Breast epithelium (tissue), 4 donors: ENCODE measurements at places on chromosomes 6 and 20.

DNA sequence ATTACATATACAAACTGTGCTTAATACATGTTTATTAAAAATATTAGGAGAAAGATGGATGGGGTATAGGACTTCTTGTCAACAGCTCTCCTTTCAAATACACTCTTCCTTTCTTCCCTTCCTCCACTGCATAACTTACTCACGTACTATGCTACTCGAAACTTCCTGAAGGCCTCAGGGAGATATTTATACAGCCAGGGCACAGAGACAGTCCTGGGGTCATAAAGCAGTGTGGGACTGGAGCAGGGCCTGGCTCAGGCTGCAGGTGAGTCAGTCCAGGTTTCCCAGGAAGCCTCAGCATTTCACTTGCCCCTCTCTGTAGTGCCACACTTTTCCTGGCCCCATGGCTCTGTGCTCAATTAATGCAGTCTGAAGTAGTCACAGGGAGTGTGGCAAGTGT is 157.0 kb downstream of the UBE3D start:
- no peak for DNase-seq

- no peak for DNase-seq
Measured at GRCh38 chr6:83636800-83637199, 72.1 kb downstream of the SNAP91 start.

GRCh38 chr6:106939208-106939607 is 35.3 kb downstream of the CD24 start:
- DNase-seq: no peak

GRCh38 chr20:46638898-46639274 is 12.4 kb downstream of the SLC13A3 start:
- DNase-seq: no peak

GRCh38 chr6:108157981-108158525 is 7.8 kb upstream of the NR2E1 start:
- DNase-seq: no peak

DNA sequence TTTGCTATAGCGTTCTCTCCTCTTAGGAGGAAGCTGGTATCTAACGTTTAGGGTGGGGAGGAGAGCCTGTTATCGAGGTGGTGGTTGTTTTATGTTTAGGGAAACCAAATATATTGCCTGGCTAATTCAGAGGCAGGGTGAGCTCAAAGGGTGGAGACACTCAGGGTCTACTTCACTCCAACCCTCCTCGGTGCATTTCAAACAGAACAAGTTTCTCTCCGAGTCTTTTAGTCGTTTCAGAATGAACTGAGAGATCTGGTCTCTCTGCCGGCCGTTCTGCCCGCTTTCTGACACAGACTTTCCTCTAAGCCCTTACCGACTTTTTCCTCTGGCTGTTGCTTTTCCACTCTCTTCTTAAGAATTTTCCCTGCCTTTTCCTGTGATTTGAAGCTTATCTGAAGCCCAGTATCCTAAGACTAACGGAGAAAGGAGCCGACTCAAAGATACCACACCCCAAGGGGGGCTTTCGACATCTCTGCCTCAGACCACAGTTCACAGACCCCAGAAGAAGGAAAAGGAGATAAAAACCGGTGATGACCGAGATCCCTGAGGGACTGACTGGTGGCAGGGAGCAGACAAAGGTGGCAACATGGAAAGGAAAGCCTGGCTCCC is 865 bp downstream of the STK38 start:
- no peak for DNase-seq

- DNase-seq: no peak
Measured at GRCh38 chr6:9554806-9555205, 860.1 kb downstream of the TFAP2A start.

DNA sequence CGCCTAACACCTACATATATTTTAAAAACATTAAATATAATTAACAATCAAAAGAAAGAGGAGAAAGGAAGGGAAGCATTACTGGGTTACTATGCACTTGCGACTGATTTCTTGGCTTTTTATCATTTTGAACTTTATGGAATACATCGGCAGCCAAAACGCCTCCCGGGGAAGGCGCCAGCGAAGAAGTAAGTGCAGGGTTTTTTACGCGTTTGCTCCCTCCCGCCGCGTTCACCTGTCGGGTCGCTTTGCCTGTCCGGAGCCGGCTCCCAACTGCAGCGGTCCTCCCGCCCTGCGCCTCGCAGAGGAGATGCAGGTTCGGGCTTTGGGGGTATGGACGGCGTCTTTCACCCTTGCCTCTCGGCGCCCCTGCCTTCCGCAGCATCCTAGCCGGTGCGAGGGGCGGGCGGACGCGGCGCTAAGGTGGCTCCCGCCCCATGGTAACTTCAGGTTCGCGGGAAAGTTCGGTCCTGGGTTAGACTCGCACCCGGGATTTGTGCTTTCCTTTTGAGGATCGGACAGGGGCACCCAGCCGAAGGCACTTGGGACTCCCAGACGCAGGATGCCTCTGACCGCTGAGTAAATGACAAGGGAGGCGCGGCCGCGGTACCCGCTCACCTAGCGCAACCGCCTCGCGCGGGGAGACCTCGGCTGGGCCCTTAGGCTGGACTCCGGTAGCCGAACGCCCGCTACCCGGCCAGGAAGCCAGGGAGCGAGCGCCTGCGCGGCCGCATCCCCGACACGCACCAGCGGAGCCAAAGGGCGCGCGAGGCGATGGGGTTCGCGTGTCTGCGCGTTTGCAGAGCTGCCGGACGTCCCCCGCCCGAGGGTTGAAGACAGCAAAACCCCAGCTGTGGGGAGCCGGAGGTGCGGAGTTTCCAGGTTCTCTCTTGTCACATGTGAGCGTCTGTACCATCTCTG is 891 bp downstream of the RSPO3 start:
- peak; percentile 50 for DNase-seq

DNA sequence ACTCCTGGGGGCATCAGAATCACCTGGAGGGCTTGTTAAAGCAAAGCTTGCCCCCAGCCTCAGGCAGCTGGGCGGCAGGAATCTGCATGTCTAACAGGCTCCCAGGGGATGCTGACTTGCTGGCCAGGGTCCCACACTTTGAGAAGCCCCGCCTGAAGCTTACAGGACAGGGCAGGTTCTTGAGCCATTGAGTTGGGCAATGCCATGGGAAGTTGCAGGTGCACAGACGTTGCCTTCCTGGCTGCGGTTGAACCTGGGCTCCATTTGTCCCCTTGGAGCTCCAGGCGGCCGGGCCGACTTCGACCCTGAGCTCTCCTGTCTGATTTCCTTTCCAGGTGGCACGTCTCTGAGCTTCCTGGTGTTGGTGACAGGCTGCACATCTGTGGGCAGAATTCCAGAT is 46.8 kb downstream of the SYNJ2 start:
- DNase-seq: no peak

GRCh38 chr20:63500151-63500901 is 1.4 kb upstream of the EEF1A2 start:
- DNase-seq: no peak

DNA sequence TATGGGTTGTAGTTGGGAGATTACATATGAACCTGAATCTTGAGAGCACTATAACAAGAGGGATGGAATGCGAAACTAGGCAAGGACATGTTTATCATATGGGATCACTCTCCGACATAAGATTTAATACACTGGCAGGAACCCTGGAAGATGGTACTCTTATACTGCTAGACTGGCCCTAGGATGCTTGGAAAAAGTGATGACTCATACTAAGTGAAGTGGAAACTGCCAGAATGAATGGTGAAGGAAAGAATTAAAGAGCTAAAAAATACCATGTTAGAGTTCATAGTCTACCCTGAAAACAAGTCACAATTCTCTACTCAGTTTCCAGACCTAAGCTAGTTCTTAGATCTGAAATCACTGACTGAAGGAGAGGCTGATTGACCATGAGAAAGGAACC is 45.5 kb upstream of the THEMIS start:
- no peak for DNase-seq

DNA sequence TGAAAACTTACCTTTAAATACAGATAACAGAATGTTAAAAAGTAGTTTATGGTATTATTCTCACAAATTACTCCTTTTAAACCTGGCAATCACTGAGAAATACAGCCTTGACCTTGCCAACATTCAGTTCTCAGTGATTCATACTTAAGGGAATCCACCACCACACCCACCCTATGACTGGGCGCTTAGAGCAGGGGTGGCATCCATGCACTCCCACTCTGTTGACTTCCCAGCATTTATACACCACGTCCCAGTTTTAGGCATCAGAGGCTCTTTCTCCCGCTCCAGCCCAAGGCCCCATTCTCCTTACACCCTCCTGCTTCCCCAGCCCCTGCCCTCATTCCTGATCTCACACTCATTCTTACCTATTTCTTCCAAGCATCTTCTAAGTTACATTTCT is 16.3 kb downstream of the TRAF3IP2 start:
- no peak for DNase-seq
